ENCODE measurements at places on chromosomes 3 and 15.

GRCh38 chr3:136949146-136949545 is 8.6 kb upstream of the IL20RB start:
- DNase-seq: no peak

GRCh38 chr3:107992976-107993684 is 97.7 kb downstream of the CD47 start:
- DNase-seq: no peak

DNA sequence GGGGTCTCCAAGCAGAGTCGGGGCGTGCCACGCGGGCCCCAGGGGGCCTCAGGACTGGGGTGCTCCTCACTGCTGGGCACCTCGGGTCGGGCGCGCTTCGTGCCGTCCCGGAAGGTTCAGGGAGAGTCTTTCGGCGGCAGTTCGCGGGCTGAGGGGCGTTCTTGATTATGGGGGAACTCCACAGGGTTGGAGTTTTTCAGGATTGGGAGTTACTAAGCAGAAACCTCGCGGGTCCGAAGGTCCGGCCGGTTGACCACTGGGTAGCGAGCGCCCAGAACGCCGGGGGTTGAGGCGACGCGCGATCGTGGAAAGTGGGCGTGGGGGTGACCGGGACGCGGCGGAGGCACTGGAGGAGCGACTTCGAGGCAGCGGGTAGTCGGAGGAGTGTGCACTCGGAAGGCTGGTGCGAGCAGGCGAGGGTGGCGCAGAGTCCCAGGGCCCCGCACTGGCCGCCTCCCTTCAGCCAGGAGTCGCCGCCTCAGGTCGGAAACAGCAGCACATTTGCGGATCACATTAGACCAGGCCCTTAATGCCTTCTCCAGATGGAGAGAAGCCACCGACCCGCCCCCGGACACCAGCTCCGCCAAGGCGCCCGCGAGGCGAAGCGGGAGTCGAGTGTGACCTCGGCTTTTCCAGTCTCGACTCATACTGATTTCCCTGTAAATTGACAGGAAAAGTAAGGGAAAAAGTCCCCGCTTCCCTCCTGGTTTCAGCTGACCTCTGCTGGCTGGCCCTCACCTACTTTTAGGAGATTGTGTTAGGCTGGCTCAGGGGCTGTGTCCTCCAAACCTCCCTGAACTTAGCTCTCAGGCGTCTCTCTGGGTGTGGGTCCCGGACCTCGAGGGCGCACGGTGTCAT is 685 bp downstream of the ADAMTSL3 start:
- DNase-seq: no peak

- DNase-seq: peak; percentile 81
These were observed 154.4 kb downstream of the PGPEP1L start for GRCh38 chr15:98853161-98853560.

- DNase-seq: no peak
These were observed 436.4 kb upstream of the RBMS3 start for GRCh38 chr3:28844298-28845005.
